ENCODE measurements at places on chromosomes 16 and 17.

DNA sequence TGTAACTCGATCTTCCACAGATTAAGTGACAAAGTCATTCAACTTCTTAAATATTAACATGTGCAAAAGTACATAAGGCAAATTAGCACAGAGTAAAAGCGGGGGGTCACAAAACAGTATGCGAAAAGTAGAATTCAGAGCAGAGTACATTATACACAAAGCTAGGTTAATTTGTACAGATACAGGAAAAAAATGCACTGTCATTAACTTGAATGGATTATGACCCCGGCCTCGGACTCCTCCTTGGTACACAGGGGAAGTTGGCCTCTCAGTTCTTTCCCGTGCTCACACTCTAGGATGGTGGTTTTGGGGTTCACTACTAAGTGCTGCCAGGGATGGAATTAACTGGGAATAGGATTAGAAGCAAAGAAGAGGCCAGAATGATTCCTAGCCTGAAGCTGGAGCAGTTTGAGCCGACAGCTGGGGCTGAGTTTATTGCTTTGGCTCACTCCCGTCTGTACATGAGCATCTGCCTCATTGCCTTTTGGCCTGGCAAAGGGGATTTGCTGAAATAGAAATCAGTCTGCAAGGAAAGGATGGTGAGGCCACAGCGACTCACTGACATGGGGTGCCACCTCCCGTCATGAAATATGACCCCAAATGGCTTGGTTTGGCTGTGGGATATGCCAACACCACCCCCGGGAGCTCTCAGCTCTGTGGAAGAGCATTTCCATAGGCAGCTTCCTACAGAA, 23.6 kb downstream of the NTN1 start:
- DNase-seq = no peak

DNA sequence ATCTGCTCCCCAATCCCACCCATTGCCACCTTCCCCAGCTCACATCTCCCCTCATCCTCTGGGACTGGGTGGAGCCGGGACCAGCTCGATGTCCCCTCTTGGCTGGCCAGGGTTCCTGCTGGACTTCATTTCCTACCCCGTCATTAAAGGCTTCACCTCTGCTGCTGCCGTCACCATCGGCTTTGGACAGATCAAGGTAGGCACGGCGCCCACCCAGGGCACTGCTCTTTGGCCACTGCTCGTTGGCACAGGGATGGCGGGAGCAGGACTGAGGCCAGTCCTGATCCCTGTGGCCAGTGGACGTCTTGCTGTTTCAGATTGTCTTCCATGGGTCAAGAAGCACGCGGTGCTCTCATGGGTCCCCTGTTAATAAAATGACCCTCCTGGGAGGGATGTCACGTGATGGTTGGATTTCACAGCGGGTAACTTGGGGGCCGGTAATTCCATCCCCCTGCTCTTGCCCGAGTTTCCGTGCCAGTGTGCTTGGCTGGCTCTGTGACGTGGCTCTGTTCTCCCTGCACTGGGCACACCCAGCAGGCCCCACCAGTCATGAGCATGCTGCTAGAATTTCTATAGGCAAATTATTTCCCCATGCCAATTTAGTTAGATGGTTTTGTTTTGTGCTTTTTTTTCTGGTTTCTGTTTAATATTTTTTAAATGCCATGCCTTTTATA, 3.1 kb downstream of the SLC26A11 start:
- DNase-seq = no peak

DNA sequence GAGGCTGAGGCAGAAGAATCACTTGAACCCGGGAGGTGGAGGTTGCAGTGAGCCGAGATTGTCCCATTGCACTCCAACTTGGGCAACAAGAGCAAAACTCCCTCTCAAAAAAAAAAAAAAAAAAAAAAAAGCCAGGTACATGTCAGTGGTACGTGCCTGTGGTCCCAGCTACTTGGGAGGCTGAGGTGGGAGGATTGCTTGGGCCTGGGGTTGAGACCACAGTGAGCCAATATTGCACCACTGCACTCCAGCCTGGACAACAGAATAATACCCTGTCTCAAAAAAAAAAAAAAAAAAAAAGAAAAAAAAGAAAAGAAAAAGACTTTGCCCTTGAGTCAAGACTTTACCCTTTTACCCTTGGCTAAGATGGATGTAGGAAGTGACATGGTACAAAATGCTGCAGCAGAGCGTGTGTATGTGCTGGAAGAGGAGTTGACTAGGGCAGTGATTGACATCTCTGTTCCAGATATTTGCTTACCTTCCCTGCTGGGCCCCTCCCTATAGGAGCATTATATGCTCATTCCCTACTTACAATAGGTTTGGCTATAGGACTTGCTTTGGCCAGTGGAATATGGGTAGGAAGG, 10.6 kb downstream of the STX4 start:
- DNase-seq = no peak

DNA sequence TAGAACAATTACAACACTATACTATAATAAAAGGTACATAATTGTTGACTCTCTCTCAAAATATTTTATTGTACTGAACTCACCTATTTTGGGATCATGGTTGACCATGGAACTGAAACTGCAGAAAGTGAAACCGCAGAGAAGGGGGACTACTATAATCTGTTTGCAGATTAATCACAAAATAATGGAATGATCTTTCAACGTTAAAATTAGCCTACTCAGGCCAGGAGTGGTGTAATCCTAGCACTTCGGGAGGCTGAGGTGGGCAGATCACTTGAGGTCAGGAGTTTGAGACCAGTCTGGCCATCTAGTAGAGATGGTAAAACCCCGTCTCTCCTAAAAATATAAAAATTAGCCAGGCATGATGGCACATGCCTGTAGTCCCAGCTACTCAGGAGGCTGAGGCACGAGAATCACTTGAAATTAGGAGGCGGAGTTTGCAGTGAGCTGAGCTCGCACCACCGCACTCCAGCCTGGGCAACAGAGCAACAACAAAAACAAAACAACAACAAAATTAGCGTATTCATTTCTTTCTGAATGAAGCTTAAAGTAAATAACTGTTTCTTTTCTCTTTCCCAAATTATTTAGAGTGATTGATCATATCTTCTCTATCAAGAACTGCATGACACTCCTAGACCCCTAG, 45.6 kb downstream of the IKZF3 start:
- no peak for DNase-seq

DNA sequence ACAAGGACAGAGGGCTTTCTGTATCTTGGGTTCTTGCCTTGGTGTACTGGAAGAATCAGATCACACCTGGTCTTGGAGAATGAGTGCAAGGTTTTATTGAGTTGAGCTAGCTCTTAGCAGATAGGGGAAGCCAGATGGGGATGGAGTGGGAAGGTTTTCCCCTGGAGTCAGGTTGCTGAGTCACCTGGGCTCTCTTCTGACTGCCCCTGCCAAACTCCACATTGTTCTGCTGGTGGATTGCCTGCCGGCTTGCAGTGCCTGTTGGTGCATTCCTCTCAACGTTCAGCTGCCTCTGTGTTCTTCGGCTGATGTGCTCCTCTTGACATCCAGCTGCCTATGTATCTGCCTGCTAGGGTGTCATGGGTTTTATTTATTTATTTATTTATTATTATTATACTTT, 1431.1 kb downstream of the CDH8 start:
- DNase-seq = no peak

- no peak for DNase-seq
Measured at GRCh38 chr16:84893849-84894599, 74.2 kb downstream of the CRISPLD2 start.

- DNase-seq = no peak
Measured at GRCh38 chr17:2075336-2076086, 20.6 kb downstream of the HIC1 start.

GRCh38 chr17:45366049-45366448, 49.2 kb upstream of the MAP3K14 start:
- no peak for DNase-seq

- DNase-seq = no peak
Measured at GRCh38 chr16:4140652-4141051, 24.4 kb upstream of the ADCY9 start.

DNA sequence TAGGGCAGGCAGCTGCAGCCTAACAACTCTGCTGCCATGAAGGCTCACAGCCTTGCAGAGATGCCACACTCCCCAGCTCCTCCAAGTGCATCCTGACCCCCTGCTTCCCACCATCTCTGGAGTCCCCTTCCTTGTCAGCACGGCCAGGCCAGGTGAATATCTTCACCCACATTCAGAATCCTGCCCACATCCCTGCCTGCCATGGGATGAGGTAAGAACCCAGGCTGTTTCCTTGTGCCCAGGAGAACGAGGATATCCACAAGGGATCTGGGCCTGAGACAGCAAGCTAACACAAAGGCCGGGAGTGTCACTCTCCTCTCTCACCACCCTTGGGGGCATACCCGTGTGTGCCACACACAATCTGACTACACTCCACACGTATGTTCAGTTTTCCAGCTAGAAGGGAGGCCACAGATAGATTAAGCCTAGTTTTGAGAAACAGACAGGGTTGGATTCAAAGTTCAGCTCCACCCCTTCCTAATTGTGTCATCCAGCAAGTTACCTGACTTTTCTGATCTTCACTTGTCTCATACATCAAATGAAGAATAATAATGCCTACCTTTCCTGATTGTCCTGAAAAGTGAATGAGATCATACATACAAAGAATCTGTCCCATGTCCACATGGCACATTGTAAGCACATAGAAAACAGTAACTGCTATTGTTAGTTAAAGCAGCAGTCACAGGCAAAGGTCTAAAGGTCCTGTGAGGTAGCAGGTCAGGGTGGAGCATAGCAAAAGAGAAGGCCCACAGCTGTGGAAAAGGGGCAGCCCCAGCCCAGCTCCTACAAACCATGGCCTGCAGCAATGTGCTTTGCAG, 17.4 kb upstream of the SUPT4H1 start:
- DNase-seq = no peak

- no peak for DNase-seq
Measured at GRCh38 chr16:54453871-54454270, 167.3 kb upstream of the IRX3 start.

- DNase-seq = no peak
Measured at GRCh38 chr17:77306048-77306789, 165.4 kb downstream of the SEC14L1 start.

DNA sequence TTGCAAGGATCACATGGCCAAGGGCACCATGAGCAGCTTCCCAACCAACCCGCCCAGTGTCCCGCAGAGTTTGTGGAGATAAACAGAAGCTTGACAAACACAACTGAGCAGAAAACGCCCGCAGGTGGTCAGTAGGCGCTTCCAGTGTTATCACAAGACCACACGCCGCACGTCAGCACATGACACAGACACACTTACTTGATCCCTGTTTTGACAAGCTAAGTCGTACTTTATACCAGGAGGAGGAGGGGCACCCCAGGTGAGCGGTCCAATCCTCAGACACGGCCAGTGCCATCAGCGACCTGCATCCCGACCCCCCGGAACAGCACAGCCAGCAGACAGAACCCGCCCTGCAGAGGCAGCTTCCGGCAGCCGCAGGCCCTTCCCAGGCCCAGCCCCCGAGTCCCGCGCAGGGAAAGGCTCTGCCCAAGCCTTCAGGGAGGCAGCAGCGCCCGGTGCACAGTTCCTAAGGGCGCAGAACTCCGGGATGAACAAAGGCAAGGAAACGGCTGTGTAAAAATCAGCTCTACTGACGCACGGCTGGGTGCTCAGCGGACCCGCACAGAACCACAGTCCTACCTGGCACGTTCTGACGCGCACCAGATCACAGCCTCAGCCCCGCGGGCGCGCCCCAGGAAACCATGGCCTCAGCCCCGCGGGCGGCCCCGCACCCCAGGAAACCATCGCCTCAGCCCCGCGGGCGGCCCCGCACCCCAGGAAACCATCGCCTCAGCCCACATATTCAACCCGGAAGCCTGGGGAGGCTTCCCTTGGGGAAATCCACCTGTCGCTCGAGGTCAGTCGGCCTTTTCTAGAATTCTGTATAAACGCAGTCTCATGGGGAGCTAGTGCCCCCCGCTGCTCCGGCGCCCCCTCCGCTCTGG, 27.8 kb downstream of the AXIN1 start:
- DNase-seq = no peak

- DNase-seq = no peak
Measured at GRCh38 chr16:8908810-8909468, 26.8 kb downstream of the LITAFD start.

- DNase-seq = no peak
Measured at GRCh38 chr16:57810197-57811031, 8.1 kb upstream of the KIFC3 start.

- DNase-seq = no peak
Measured at GRCh38 chr17:74568106-74568873, 981 bp upstream of the CD300H start.

DNA sequence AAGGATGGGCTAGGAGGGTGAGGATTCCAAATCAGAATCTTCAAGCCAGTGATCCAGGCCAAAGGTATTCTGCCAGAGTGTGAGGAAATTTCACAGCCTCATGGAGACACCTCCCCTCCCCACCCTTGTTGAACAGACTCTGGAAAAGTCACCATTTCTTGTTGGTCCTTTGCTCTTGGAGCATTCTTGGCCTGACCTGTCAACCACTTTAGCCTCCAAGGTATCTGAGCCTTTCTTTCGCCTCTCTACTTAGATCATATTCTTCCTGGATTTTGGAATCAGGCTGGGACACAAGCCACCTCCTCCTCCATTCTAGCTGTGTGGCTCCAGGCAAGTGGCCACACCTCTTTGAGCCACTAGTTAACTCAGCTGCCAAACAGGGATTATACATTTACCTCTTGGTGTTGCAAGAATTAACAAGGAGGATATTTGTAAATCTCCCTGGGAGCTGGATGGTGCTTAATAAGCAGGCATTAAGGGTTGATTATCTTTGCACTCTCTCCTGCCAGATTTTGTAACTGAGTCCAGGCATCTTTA, 193.5 kb downstream of the WWOX start:
- DNase-seq = no peak

DNA sequence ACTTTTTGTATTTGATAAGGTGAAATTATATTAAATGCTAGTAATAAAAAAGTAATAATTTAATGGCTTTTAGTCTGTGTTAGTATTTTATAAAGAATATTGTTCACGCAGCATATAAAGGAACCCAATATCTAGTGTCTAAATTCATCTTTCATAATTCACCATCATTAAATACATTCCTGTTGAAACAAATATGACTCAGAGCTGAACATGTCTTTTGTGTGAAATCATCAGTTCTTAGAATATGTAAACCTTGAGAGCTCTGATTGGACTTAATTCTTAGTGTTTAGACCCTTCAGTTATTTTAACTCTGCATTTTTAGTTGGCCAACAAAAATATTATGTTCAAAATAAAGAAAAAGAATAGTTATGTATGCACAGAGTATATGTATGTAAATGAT, 71.8 kb downstream of the ABHD15 start:
- DNase-seq = no peak

- DNase-seq = peak; percentile 75
Measured at GRCh38 chr16:67660564-67661028, at the start of gene PARD6A. Gene PARD6A (plus strand): TSS chr16:67660960. CDS start chr16:67661039, 79 bp downstream.

DNA sequence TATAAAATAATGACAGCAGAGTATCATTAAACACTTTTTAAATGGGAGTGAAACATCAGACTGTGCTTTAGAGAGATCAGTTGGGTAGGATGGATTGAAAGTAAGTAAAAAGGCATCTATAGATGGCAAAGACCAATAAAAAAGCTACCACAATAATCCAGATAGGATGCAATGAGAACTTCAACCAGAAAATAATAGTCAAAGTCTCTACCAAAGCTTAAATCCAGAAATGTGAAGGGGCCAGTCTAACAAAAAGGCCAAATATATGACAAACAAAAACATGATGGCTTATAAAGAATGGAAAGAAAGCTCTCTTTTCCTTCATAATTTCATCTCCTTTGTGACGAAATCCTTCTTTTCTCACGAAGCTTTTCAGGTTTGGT, 12.3 kb downstream of the KANSL1 start:
- no peak for DNase-seq
